ENCODE measurements at places on chromosomes 3 and 15. TPM values are rescaled to one million over a fixed set of nuclear protein-coding genes. Genes with fewer than 3 reads are reported as not detected.

- no peak for DNase-seq
Measured at GRCh38 chr15:34241376-34242330, 16.8 kb downstream of the EMC4 start.

GRCh38 chr3:61778095-61778494 is 216.7 kb downstream of the PTPRG start:
- no peak for DNase-seq

DNA sequence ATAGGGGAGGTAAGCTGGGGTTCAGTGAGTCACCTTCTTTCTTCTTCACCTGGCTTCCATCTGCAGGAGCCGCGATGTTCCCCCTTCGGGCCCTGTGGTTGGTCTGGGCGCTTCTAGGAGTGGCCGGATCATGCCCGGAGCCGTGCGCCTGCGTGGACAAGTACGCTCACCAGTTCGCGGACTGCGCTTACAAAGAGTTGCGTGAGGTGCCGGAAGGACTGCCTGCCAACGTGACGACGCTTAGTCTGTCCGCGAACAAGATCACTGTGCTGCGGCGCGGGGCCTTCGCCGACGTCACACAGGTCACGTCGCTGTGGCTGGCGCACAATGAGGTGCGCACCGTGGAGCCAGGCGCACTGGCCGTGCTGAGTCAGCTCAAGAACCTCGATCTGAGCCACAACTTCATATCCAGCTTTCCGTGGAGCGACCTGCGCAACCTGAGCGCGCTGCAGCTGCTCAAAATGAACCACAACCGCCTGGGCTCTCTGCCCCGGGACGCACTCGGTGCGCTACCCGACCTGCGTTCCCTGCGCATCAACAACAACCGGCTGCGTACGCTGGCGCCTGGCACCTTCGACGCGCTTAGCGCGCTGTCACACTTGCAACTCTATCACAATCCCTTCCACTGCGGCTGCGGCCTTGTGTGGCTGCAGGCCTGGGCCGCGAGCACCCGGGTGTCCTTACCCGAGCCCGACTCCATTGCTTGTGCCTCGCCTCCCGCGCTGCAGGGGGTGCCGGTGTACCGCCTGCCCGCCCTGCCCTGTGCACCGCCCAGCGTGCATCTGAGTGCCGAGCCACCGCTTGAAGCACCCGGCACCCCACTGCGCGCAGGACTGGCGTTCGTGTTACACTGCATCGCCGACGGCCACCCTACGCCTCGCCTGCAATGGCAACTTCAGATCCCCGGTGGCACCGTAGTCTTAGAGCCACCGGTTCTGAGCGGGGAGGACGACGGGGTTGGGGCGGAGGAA is 2.6 kb downstream of the ISLR2 start:
- DNase-seq, result no peak

GRCh38 chr3:150079029-150079739 is 108.5 kb upstream of the PFN2 start:
- DNase-seq, result no peak

DNA sequence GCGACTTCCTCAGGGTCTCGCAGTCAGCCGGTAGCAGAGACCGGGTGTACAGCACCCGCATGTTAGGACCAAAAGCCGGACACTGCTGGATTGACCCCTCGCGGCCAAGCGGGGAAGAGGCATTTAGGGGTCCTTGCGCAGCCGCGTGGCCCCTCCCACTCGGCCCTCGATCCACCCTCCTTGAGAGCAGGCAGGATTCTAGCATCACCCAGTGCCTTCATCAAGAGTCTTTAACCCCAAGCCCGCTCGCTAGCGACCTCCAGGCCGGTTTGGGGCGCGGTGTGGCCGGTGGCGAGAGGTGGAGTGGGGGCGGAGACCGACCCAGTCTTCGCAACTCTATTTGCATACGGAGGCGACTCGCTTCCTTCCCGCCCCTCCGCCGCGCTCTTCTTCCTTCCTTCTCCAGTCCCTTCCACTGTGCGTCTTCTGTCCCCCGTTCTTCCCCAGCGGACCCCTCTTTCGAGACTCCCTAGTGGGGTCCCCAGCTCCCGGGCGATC is at the start of gene ST6GAL1:
TSS of gene ST6GAL1 (plus strand) at position 384 of the 498 bp plus-strand sequence. CDS start 112,178 bp downstream, outside the sequence.
- no peak for DNase-seq

Gene LYZL4
- total RNA-seq, result not detected

Gene SLC9C1
- not detected for total RNA-seq

- no peak for DNase-seq
Measured at GRCh38 chr3:112333381-112334317, 693 bp downstream of the CD200 start.

- no peak for DNase-seq
Measured at GRCh38 chr3:167441256-167441655, 32.6 kb downstream of the SERPINI2 start.

DNA sequence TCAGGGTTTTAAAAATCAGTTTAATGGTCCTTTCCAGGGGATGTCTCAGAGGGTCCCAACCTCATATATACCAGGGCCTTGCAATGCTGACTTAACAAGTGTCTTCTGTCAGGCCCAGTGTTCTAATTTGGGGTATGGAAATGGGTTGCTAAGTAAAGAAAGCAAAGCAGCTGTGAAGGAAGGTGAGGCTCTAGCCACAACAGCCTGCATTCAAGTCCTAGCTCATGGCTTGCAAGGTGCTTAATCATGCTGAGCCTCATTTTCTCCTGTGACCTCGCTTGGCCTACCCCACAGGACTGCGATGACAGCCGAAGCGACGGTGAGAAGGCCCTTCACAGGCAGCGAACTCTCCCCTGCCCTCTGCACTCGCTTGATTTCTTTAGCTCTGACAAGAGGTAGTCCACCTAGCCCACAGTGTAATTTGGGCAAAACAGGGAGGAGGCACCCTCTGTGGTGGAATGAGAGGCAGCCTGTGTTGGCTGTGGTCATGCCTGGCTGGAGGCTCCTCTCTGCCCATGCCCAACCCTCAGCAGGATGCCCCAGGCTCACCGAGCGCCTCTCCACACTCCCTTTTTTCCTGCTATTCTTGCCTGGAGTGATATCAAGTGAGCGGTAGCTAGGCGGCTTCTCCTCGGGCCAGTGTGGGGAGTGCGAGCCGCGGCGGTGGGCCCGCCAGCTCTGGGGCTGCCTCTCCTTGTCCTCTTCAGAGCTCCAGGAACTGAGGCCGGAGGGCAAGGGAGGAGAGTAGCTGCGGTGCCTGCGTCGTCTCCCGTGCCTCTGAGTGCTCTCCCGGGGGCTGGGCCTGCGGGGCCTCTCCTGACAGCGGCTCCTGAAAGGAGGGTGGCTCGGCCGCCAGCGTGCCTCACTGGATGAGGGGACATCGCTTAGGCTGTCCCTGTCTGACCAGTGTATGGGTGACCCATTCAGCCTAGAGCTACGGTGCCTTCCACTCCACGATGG is 29.2 kb downstream of the ILDR1 start:
- peak; percentile 75 for DNase-seq

Gene SCG5
- 2.5 TPM for total RNA-seq

Gene NPAP1
- total RNA-seq, result not detected

Gene CLASP2
- total RNA-seq, result 52.8 TPM

- DNase-seq, result no peak
Measured at GRCh38 chr15:70299931-70300869, 202.5 kb upstream of the TLE3 start.

Gene FOXB1
- total RNA-seq, result not detected

- DNase-seq, result no peak
Measured at GRCh38 chr3:110903771-110904519, 167.7 kb upstream of the NECTIN3 start.

DNA sequence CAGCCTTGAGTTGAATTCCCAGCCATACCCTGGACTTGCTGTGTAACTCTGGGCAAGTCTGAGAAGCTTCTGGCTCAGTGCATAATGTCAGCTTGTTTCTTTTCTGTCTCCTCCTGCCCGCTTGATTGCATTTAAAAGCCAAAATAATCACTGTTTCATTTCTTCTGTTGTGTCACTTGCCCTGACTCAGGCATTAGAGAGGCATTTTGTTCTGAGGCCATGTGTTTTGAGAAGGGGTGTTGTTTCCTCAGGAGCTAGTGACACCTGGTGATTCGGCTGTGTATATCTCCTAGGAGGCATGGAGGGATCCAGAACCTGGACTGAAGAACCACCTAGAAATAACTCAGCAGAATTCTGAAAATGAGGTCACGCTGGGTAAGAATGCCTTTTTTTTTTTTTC is 16.0 kb downstream of the WDR73 start:
- DNase-seq, result no peak

- DNase-seq, result no peak
Measured at GRCh38 chr3:170907637-170908234, 701 bp downstream of the EIF5A2 start.

- no peak for DNase-seq
Measured at GRCh38 chr3:58179235-58180098, 31.3 kb downstream of the DNASE1L3 start.

DNA sequence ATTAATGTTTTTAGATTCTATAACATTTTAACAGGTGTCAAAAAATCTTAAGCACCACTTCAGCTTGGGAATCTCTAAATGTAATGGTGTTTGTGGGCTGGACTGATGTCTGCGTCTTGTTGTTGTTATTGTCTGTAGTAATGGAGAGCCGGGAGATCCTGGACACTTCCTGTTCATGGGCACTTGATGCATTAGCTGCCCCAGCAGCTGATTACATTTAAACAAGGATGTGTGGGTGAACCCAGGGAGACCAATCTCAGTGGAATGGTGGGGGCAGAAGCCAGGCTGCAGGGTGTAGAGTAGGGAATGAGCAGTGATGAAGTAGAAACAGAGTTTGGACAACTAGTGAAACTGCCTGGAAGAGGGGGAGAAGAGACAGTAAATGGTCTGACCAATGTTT is 7.8 kb downstream of the CCR5AS start:
- DNase-seq, result no peak

Gene APBA2
- total RNA-seq, result 26.4 TPM
